Regular cardiac myocyte (primary cell): ENCODE measurements at places on chromosomes 3 and 15. TPM values are rescaled to one million over a fixed set of nuclear protein-coding genes. Genes with fewer than 3 reads are reported as not detected.

The KNG1 gene
- not detected in 2 replicates for total RNA-seq

The GABRA5 gene
- total RNA-seq: 0.28 TPM in 1 of 2 replicates, not detected in the other

The IQCF5 gene
- not detected in 2 replicates for total RNA-seq

The ABHD2 gene
- total RNA-seq: 47.5 and 72.7 TPM in 2 replicates

The SPATA12 gene
- total RNA-seq: not detected in 2 replicates

The FANCD2OS gene
- total RNA-seq: not detected in 2 replicates

The CCDC39 gene
- total RNA-seq: not detected in 2 replicates

The SI gene
- total RNA-seq: not detected in 2 replicates

The AGBL1 gene
- not detected in 2 replicates for total RNA-seq

The CFAP161 gene
- under 0.01 TPM in 1 of 2 replicates, not detected in the other for total RNA-seq

The IGSF10 gene
- under 0.01 and 0.19 TPM in 2 replicates for total RNA-seq

The GNAT1 gene
- total RNA-seq: not detected in 2 replicates

The TMEM207 gene
- not detected in 2 replicates for total RNA-seq

The GP9 gene
- total RNA-seq: not detected in 2 replicates

The UBE2E2 gene
- total RNA-seq: 63.3 and 84.3 TPM in 2 replicates

The RFC4 gene
- total RNA-seq: 20.9 and 53.3 TPM in 2 replicates
